ENCODE measurements at places on chromosomes 11 and 22.

GRCh38 chr22:45887202-45888131 is 89.5 kb downstream of the WNT7B start:
- DNase-seq: no peak

DNA sequence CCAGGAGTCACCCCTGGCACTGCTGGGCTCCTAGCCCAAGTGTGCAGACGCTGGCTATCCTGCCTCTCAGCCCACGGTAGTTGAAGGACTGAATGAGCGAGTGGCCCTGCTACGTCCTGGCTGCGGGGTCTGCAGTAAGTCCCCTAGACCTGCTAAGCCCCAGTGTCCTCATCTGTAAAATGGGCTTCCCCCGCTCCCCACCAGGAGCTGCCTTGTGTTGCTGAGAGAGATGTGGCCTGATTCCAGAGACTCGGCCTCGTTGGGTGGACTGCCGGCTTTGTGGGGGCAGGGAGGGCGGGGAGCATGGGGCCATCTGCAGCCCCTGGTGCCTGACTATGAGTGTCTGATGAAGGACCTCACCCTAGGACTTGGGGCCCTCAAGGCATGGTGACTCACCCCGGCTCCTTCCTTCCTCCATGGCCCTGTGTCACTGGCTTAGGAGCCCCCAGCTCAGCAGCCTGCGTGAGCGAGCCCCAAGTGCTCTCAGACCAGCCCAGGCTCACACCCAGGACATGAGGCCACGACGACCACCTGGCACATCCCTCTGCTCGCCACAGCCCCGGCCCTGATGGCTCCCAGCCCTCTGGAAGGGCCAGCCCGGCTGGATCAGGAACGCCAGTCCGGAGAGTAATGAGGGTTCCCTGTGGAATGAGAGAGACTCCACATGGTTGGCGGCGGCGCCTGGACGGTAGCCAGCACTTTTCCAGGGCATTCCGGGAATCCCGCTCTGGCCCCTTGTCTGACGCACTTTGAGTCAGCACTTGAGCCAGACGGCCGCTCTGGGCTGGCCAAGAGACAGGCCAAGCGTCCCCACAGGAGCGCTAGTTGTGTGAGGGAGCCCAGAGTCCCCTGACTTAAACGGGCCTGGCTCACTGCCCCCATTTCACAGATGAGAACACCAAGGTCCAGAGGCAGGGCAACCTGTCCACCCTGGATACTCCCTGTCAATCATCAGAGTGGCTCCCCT is 50.5 kb upstream of the SHISAL1 start:
- no peak for DNase-seq

- DNase-seq: no peak
These were observed 473.4 kb downstream of the MN1 start for GRCh38 chr22:27327981-27328721.

- DNase-seq: no peak
These were observed 32.7 kb upstream of the DDX10 start for GRCh38 chr11:108632041-108632704.

GRCh38 chr11:99505316-99505715 is 484.6 kb downstream of the CNTN5 start:
- no peak for DNase-seq

DNA sequence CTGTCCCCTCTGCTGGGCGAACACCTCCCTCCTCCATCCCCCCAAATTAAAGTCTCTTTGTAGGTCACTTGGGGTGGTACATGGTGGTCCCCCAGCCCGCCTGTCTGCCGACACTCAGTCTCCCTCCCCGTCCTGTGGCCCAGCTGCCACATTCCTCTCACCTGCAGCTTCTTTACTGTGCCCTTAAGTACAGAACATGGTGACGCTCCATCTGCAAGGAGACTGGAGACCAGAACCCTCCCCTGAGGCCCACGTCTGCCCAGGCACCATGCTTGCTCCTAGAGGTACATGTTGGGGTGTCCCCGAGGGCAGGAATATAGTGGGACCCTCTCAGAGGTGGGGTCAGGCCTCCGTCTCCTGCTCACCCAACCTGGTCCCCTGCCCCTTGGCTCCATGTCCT is 5.6 kb upstream of the EHD1 start:
- DNase-seq: no peak

DNA sequence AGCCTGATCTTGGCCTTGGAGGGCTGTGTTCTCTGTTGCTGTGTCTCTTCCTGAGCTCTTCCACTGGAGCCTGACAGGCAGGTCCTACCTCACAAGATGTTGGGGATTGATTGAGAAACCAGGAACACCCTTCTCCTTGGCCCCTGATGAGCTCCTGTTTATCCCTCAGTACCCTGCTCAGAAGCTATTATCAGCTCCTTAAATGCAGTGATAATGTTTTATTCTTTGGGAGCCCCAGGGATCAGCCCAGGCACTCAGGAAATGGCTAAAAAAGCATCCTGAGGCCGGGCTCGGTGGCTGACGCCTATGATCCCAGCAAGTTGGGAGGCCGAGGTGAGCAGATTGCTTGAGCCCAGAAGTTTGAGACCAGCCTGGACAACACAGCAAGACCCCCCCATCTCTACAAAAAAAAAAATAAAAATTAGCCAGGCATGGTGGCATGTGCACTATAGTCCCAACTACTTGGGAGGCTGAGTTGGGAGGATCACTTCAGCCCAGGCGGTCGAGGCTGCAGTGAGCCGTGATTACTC is 4.9 kb upstream of the PHLDA2 start:
- DNase-seq: no peak

- peak; percentile 11 for DNase-seq
These were observed 1.0 kb downstream of the REXO2 start for GRCh38 chr11:114440121-114440860.

DNA sequence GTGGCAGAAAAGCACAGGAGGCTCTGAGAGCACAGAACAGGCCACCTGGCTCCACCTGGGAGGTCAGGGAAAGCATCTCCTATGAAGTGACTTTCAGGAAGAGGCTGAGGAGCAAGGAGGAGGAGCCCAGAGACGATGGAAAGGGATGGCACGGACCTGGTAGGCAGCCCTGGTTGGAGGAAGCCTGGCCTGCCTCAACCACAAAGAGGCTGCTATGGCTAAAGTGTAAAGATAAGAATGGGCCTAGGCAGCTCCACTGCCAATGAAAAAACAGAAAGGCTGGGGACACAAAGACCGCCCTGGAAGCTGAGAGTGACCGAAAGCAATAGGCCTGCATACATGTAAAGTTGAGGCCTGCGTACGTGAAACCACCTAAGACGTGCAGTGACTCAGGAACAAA is 31.2 kb upstream of the ETS1 start:
- DNase-seq: no peak

GRCh38 chr11:35058669-35059434 is 80.1 kb upstream of the CD44 start:
- no peak for DNase-seq
